ENCODE measurements at places on chromosomes 5 and 9.

DNA sequence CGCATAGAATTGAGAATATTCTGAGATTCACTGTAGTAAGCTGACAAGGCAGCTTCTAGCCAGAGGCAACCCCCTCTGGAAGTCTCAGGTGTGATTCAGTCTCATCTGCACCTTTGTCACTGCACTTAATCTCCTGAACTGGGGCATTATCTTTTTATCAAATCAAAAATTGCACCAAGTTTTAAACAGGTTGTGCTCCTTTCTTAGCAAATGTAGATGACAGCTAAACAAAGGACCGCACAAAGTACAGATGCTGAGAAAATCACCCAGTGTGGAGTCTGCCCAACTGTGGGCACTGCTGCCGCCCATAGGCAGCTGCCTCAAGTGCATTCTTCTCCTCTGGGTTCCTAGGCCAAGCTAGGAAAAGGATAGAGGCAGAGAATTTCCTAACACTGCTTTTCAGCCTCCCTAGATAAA lies 51.1 kb downstream of the STARD4 start:
- no peak for DNase-seq

GRCh38 chr9:32525709-32526030 lies 326 bp downstream of the RIGI start:
- no peak for DNase-seq

- no peak for DNase-seq
Measured at GRCh38 chr5:53549792-53550191, 10.6 kb upstream of the NDUFS4 start.

DNA sequence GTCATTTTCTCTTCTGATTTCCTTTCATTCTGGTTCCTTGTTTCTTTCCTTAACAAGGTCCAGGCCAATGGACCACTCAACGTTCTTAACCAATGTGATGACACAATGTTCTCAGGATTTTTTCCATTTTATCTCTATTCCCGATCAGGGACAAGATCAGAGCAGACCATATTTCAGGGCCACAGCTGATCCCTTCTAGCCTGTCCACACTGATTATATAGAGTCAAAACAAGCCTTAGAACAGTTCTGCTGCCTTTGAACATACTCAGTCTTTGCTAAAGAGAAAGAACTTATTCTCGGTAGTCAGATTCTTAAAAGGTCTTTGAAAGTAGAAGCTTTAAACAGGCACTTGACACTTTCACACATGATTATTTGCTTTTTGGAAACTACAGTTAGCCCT lies 188.4 kb downstream of the ADAMTSL1 start:
- no peak for DNase-seq

DNA sequence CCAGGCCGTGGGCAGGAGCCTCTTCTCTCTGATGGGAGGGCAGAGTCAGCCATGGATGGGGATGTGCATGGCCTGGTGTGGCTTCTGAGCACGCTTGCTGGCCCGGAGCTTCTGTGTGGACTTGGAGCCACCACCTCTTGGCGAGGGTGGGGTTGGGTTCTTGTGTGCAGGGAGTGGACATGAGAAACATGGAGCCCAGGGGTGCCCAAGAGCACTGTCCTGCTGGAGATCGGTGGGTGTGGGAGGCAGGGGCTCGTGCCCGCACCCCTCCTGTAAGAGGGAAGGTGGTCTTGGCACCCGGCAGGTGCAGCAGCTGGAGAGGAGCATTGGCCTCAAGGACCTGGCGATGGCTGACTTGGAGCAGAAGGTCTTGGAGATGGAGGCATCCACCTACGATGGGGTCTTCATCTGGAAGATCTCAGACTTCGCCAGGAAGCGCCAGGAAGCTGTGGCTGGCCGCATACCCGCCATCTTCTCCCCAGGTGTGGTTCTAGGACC lies 23.8 kb downstream of the FBXW5 start:
- DNase-seq: no peak

GRCh38 chr9:135100241-135100681 lies 12.8 kb downstream of the OLFM1 start:
- no peak for DNase-seq

DNA sequence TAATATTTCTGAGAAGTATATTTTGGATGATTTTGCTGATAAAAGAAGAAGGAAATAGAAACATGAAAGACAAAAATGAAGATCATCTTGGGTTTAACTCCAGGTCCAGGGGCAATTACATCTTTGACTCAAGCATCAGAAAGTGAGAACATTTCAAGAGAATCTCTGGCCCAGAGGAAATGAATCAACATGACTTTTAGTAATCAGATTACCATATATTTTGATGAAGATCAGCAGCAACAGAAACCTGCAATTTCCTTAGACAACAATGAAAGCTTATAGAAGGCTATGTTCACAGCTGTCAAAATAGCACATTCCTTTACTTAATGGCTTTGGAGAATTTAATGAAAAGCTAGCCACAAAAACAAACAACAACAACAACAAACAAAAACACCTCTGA lies 638.1 kb downstream of the EFNA5 start:
- no peak for DNase-seq

- DNase-seq: no peak
Measured at GRCh38 chr5:169408731-169409130, 107.8 kb upstream of the SLIT3 start.

GRCh38 chr5:9056046-9056445 lies 489.8 kb downstream of the SEMA5A start:
- DNase-seq: no peak

- no peak for DNase-seq
Measured at GRCh38 chr5:88765798-88766197, 117.2 kb downstream of the MEF2C start.

DNA sequence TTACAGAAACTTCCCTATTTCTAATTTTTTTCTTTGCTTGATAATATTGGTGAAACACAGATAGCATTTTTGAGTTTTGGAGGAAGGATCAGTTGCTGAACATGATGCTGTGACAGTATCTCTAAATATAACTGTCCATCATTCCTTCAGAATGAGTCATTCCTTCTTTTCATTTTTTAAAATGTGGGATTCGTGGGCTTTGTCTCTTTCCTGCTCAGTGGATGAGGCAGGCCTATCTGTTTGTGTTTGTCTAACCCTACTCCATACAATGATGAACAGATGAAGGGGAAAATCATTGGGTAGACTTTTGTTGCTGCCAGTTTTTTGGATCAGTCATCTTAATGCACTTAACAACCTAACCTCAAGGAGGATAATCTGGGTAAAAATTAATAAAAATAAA lies 15.7 kb upstream of the OR13C8 start:
- no peak for DNase-seq
